ENCODE measurements at places on chromosomes 3 and 15.
A peak's percentile ranks its signal among the peaks of the same experiment; 100 is the strongest.

GRCh38 chr3:13283877-13284264 is 136.3 kb downstream of the NUP210 start:
- DNase-seq = no peak

DNA sequence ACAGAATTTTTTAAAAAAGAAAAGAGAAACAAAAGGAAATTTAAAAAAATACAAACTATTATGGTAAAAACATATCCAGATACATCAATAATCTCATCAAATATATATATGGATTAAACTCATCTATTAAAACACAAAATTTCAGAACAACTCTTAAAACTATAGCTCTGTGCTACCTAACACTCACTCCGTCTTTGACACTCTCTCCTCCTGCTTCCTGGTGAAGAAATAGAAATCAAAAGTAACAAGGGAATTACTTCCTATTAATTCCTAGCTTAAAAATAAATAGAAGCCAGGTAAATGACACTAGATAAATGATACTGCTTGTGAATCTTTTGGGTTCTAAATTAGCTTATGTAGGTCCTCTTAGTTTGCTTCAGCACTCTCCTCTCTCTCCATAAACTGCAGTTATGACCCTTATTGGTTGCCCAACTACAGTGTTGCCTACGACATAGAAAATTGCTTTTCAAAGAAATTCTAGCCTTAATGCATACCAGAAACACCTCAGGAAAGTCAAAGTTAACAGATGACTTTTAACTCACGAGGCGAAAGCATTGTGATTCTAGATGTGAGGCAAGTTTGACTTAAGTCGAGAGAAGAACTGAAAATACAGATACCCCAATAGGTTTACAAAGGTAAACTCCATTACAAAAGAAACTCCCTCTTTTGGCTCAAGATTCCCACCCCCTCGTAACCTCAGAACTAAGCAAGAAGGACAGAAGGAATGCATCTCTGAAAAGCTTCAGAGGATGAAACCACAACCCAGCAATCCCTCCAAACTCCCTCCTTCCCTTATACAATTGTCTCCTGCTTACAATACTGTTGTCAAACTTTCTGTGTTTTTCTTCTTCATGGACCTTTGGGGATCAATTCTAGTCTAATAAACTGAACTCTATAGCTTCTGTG is 394.7 kb downstream of the FGF12 start:
- no peak for DNase-seq

DNA sequence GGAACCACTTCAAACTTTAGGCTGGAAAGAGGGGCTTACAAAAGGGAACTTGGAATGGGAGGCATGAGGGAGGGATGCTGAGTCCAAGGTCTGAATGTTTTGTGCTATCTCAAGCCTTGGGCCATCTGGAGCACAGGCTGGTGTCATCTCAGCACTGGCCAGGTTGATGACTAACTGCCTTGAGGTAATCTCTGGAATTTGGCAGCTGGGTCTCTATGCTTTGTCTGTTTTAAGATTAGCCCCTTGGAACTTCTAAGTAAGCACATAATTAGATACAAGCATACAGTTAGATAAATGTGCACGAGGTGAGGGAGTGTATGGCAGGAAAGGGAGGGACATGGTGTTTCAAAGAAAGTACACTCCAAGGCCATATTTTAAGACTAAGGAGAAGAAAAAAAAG is 252.4 kb upstream of the CCDC54 start:
- DNase-seq = peak; percentile 83

DNA sequence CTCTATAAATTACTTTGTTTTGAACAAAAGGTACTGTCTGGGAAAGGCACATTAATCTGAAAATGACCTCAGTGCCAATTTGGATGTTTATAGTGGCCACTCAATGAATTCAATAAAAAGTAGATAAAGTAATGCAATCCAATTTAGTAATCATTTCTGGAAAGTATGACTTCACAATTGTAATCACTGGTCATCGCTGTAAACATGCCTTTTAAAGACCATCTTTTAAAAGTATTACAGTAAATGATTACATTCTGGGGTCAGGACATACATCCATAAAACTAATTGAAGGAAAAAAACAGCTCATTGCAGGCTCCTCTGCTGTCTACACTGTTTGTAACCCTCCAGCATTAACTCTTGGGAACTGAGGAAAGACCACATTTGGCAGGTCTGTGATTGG is 43.2 kb downstream of the HRH1 start:
- DNase-seq = no peak

DNA sequence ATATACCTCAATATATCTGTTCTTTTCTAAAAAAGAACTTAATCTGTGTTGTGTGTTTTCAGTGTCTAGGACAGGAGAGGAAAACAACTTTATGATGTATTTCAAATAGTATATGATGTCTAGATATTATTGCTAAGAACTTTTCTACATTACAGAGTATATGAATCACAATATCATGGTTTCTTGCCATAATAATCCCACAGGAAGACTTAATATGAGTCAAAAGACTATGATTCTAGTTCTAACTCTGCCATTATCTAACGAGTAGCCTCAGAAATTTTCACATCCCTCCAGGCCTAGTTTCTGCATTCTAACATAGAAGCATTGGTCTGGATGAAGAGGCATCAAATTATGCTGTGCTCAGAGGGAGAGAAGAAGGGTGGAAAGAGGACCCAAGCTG is 107.7 kb upstream of the SPRED1 start:
- DNase-seq = no peak

DNA sequence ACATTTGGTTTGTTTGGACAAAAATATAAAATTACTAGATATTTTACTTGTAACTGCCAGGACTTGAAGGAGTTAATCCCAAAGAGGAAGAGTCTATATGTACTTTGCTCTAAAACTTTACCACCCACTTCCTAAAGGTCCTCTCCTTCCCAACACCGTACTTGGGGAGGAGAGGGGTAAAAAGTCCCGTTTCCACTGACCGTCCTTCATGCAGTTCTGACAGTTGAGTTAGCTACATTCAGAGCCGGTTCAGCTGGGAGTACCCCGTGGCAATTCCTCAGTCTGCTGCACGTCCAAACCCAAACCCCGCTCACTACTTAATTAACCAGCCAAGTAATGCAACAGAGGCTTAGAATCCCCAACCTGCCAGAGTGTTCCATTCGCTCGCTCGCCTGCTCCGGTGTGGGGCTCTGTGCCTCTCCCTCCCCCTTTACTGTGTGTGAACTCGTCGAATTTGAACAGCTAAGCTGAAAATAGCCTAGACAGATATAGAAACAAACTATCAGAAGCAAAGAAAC is 519.7 kb downstream of the FOXP1 start:
- DNase-seq = peak; percentile 68

DNA sequence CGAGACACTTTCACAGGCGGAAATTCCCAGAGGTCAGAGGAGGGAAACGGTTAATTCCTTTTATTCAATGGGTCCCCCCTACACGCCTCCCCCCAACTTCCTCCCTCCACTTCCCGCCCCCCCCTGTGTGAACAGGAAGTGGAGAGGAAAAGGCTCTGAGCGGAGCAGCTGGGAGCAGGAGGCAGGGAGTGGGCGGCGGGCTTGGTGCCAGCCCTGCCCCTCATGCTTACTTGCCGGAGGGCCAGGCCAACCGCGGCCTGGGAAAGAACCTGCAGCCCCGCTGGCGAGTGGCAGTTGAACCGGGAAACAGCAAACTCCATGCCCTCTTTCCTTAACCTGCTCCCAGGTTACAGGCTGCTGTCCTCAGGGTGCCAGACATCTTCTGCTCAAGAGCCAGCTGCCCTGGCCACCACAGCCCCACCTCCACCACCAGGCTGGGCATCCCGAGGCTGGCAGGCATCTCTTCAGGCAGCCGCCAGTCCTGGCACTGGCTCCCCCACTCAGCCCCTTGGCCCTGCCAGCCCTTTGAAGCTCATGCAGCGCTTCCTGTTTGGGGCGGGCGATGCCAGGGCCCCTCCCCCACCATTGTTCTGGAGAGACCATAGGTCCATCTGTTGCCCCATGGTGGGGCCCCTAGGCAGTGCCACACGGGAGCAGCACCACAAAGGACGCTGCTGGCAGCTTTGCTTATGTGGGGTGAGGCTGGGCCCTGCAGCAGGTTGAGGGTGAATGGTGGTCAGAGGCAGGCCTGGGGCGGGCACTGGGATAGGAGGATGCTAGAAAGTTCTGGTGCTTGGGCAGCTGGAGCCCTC is 12.9 kb downstream of the VPS18 start:
- DNase-seq = peak; percentile 17

DNA sequence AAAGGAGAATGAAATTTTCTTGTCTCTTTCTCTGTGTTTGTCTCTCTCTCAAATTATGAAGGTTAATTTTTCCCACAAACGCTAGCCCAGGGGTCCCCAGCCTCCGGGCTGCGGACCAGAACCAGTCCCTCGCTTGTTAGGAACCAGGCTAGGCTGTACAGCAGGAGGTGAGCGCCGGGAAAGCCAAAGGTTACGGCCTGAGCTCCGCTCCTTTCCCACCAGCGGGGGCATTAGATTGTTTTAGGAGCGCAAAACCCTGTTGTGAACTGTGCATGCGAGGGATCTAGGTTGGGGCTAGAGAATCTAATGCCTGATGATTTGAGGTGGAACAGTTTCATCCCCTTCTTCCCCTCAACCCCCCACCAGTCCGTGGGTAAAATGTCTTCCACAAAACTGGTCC is 74.7 kb upstream of the ZNF385D start:
- peak; percentile 23 for DNase-seq
